Activated naive CD4-positive, alpha-beta T cell (primary cell): ENCODE measurements at places on chromosomes 5 and 9.

DNA sequence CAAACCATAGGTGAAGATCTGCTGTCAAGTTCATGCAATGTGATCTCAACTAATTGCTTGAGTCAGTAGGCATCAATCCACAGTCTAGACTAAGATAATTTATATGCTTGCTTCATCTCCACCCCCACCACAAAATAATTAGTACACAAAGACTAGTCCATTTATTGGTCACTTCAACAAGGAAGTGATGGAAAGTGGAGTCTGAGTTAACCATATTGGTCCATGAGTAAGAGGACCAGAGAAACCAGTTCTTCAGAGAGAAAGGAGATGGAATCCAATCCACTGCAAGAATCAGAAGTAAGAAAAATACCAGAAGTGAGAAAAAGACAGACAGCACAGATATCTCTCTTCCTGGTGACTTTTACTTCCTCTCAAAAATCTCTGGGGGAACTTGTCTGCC, 366.5 kb downstream of the CHSY3 start:
- DNase-seq: no peak

GRCh38 chr9:106414042-106414441, 448.9 kb upstream of the ZNF462 start:
- DNase-seq: no peak

GRCh38 chr5:120326651-120327050, 137.4 kb upstream of the PRR16 start:
- no peak for DNase-seq

GRCh38 chr5:174504266-174504726, 220.1 kb upstream of the MSX2 start:
- no peak for DNase-seq
